ENCODE measurements at places on chromosomes 1 and 21.

DNA sequence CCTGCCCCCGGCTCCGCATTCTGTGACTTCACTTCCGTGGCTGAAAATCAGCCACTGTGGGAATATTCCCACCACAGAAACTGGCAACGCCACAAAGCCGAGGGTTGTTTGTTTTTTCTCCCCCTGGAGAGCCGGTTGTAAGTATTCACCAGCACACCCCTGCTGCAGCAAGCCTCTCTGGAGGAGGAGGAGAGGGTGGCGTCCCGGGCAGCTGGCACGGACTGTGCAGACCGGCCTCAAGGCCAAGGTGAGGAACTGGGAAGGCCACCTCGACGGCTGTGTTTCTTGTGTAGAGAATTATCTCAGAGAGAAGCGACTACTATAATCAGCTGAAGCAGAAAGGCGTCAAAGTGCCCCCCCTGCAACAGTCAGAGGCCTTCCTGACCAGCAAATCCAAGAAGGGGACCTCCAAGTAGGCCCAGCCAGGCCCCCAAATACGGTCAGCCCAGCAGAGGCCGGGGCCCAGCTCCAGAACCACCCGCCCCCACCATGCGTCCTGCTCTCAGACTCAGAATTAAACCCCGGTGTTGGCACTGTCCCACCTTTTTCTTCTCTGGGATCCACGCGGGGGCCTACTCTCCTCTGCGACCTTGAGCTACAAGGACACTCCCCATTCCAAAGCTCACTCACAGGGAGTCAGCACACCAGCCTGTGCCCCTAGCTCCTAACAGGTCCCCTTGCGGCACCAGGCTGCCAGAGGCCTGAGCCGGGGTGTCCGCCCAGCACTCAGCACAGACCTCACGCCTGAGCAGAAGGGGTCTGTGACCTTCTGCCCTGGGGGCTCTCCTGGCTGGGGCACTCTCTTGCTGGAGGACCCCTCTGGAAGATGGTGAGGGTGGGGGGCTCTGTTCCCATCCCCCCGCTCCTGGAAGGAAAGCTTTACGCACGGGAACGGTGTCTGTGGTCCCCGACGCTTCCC is 1.2 kb upstream of the SMIM1 start:
- no peak for DNase-seq

GRCh38 chr1:213685992-213686582 is 301.7 kb upstream of the PROX1 start:
- DNase-seq: no peak

GRCh38 chr1:203769505-203770343 is 4.7 kb downstream of the LAX1 start:
- no peak for DNase-seq

GRCh38 chr1:225143001-225143400 is 213.5 kb downstream of the DNAH14 start:
- DNase-seq: no peak

GRCh38 chr1:173532237-173532636 is 55.1 kb downstream of the PRDX6 start:
- DNase-seq: no peak

- DNase-seq: no peak
Measured at GRCh38 chr1:3293563-3294080, 160.8 kb upstream of the ARHGEF16 start.

DNA sequence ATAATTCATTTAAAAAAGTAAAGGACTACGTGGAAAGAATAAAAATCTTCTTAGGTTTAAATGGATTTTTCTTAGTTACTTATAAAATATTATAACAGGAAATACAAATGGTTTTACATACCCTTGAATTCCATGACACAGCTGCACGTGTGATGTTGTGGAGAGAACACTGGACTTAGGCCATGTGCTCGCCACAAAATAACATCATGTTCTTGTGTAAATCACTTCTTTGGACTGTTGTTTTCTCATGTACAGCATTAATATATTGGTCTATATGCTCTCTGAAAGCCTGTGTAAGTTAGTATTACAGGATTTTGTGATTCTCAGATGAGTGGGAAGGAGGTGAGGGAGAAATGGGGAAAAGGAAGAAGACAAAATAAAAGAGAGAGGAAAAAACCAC is 228.2 kb downstream of the DNM3 start:
- DNase-seq: no peak

DNA sequence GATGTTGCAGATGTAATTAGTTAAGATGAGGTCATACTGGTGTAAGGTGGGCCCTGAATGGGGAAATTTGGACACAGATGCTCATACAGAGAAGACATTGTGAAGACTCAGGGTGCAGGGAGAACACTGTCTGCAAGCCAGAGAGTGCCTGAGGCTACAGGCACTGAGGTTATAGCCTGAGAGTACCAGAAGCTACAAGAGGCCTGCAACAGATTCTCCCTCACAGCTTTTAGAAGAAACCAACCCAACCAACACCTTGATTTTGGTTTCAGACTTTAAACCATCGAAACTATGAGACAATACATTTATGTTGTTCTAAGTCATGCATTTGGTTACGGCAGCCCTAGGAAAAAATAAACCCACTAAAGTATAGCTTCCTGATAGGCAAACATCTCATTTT is 321.7 kb upstream of the USP25 start:
- DNase-seq: no peak

GRCh38 chr1:61085206-61085982 is 3.0 kb downstream of the NFIA start:
- DNase-seq: no peak

- DNase-seq: no peak
Measured at GRCh38 chr21:43766734-43767497, 9.2 kb downstream of the CSTB start.

GRCh38 chr1:232428786-232429530 is 201.0 kb downstream of the SIPA1L2 start:
- DNase-seq: no peak

DNA sequence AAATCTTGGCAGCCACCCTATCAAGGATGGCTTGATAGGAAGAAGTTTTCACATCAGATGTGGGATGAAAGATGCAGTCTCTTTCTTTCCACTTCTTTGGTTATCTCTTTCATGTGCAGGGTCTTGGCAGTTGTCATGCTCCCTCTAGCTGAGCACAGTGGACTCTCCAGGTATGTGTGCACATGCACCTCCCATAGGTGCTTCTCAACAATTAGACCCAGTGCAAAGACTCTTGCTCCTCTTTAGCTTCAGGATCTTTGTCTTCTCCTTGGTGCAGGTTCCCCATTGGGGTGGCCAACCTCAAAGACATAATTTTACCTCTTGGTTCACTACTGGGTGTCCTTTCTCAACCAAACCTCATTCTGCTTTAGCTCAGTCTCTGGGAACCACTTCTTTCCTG is 80.7 kb downstream of the TBX15 start:
- no peak for DNase-seq

DNA sequence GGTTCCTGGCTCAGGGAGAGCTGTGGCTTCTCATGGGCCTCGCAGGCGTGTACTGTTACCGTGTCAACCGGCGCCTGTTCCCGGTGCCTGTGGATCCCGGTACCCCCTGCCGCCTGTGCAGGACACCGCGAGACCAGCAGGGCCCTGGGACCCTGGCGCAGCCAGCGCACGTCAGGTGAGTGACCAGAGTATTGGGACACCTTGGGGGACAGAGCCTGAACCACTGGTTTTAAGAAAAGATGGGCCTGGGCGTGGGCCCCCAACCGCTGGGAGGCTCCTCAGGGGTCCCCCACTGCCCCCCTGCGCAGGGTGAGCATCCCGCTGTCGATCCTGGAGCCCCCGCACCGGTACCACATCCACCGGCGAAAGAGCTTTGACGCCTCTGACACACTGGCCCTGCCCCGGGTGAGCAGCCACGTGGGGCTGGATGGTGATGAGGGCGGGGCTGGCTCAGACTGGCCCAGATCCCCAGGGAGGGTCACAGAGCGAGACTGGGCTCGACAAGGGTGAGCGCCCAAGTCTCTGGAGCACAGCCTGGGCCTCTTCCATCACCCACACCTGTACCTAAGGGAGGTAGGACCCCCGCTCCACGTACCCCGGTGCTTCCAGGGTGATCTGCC is 10.5 kb downstream of the MIIP start:
- DNase-seq: no peak

DNA sequence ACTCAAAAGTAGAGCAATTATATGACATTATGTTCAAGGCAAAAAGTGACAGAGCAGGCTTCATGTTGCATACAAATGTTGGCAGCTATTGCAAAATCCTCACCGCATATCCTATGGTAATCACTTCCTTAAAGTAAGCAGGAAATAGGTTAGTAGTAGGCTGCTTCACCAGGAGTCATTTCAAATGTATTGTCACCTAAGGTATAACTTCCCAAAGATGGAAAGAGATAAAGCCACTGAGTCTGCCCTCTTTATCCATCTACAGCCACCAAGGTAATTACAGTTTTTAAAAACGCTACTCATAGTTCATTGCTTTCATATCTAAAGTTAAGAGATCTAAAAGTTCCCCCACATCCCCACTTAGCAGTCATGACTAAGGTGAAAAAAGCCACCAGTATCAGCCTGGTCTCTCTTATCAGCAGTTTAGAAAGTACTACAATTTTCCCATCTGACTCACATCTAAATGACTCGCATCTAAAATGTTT is 31.6 kb upstream of the UBE2U start:
- no peak for DNase-seq

DNA sequence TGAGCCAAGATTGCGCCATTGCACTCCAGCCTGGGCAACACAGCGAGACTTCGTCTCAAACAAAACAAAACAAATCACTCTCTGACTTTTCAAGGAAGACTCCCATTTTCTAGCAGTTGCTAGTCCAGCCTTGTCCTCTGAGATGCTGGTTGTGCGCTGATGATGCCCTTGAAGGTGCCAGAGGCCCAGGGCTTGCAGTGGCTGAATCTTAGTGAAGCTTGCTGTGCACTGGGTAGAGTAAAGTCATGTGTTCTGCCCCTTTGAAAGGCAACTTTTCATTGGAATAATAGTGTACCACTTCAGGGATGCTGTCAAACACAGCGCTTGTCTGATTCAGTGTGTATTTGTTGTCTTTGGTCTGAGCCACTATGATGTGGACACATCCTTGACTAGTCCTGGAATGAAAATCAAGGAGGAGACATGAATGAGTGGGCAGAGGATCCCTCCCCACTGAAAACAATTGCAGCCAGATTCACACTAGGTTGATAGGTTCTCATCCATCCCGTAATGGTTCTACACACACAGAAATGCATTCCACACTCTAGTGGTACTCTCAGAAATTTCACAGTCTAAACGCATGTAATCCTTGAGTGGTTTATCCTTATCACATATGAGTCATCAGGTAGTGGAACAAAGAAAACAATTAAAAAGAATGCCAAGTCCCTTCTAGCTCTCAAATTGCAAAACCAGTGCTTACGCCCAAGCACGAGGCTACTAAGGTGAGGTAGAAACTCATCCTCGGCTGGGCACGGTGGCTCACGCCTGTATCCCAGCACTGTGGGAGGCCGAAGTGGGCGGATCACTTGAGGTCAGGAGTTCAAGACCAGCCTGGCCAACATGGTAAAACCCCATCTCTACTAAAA is 17.8 kb upstream of the TDRD10 start:
- no peak for DNase-seq

DNA sequence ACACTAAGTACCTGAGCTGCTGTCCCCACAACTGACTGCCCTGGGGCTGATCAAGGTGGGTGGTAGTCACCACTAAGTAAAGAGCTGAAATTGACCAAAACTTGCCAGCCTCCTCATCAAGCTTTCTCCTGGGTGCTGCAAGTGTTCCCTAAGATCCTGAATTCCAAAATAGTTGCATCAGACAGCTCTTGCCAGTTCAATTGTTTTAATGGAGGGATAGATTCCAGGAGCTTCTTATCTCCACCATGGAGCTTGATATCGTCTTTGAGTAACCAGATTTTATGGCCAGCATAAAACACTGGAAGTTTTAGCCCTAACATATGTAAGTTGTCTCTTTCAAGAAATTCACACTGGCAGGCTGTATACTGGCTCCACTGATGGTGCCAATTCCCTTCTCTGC is 90.3 kb downstream of the NID1 start:
- DNase-seq: no peak

DNA sequence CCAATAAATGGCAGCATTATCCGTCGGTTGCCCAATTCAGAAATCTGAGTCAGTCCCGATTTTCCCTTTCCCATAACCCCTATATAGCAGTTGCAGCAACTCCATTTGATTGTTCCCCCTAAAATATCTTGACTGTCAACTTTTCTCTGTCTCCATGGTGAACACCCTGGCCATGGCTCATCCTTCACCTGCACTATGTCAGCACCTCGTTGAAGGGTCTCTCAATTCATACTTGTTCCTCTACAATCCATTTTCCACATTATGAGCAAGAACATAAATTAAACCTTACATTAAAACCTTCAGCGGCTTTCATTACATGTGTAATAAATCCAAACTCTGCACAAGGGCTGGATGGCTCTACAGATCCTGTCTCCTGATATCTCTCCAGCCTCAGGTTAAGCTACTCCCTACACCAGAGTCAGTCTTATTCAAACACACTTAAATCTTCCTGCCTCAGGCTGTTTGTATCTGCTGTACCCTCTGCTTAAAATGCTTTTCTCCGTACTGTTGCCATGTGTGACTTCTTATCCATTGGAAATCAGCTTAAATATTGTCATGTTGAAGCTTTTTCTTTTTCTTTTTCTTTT is 87.3 kb downstream of the BACH1 start:
- no peak for DNase-seq

DNA sequence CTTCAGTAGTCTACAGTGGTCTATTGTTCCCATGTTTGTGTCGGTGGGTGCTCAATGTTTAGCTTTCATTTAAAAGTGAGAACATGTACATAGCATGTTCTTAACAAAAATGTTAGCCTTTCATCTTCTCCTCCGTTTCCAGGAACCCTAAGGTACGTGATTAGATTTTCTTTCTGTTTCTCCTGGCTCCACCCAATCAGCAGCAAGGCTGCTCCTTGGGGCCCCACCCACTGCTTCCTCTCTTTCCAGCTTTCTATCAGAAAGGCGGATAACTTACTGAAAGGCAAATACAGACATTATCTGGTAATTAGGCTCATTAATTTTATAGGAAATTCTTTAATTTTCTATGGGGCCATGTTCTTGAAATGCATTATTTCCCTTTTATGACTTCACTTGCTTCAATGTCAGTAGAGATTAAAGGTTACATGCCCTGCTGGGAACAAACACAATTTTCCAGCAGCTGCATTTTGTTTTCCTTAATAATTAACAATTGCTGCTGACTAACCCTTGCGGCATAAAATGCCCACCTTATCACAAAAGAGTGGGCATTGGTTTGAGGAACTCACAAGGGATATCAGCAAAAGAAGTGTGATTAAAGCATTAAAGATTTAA is 324.9 kb upstream of the SNX7 start:
- no peak for DNase-seq

DNA sequence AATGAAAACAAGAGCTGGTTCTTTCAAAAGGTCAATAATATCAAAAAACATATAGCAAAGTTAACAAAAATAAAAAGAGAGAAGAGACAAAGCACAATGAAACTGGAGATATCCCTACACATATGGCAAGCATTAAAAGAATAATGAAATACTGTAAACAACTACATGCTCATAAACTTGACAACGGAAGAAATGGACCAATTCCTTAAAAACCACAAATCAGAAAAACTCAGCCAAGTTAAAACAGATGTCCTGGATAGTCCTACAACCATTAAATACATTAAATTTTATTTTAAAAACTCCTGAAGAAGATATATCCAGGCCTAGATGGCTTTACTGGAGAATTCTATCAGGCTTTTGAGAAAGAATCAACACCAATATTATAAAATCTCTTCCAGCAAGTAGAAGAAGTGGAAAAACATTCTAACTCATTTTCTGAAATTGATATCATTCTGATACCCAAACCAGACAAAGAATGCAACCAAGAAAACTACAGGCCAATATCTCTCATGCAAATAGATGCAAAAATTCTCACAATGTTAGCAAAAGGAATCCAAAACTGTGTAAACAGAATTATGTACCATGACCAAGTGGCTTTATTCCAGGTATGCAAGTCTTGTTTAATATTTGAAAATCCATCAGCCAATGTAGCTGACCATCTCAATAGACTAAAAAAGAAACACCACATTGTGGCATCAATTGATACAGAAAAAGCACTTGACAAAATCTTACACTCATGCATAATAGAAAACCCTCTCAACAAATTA is 56.1 kb upstream of the LRRC7 start:
- DNase-seq: no peak

Data from H1 (cell line).